ENCODE measurements at places on chromosomes 16 and 17.

- DNase-seq = no peak
Observed at GRCh38 chr17:61076621-61077031, 323.0 kb upstream of the TBX2 start.

- DNase-seq = peak; percentile 32
Observed at GRCh38 chr17:57747221-57748017, 2.3 kb upstream of the CCDC182 start.

DNA sequence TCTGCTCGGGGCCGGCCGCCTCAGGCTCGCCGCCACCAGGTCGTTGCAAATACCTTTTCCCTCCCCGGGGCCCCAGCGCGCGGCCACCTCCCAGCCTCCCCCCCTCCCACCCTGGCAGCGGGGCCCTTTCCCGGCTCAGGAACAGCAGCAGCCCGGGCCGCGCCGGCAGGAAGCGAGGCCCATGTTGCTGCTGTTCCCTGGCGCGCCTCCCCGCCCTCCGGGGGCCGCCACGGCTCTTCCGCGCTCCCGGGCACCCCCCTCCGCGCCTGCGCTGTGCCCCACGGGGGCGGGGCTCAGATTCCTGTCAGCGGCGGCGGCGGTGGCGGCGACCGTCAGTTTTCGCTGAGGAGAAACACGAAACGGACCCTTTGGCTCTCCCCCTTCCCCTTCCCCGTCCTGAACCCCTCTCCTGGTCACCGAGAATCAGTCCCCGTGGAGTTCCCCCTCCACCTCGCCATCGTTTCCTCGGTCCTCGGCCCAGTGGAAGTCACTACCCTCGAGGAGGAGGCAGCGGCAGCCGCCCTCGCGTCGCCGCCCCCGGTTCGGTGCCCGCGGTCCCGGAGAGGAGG, at the start of gene NFAT5:
NFAT5 (plus strand) TSS at position 296 of the 569 bp plus-strand sequence. CDS start 336 bp downstream, outside the sequence.
- peak; percentile 88 for DNase-seq

DNA sequence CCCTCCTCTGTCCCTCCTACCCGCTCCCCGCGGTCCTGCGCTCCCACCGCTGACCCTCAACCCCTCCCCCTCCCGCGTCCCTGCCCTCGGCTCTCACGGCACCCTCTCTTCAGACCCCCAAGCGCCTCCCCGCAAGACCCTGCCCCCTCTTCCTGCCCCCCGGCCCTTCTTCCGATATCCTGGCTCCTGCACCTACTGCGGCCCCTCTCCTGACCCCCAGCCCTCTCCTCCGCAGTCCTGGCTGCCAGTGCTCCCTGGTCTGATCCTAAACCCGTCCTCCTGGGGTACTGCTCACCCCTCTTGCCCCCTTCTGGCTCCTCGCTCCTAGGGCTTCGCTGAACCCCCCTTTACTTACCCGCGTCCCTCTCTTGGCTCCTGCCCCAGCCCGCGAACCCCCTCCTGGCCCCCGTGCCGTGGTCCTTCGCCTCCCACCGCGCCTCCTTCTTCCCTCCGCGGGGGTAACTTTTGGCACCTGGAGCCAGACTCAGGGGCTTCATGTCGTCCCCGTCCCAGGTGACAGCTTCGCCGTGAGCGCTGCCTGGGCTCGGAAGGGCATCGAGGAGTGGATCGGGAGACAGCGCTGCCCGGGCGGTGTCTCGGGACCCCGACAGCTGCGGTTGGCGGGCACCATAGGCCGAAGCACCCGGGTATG, 839 bp downstream of the NKD1 start:
- DNase-seq = no peak

DNA sequence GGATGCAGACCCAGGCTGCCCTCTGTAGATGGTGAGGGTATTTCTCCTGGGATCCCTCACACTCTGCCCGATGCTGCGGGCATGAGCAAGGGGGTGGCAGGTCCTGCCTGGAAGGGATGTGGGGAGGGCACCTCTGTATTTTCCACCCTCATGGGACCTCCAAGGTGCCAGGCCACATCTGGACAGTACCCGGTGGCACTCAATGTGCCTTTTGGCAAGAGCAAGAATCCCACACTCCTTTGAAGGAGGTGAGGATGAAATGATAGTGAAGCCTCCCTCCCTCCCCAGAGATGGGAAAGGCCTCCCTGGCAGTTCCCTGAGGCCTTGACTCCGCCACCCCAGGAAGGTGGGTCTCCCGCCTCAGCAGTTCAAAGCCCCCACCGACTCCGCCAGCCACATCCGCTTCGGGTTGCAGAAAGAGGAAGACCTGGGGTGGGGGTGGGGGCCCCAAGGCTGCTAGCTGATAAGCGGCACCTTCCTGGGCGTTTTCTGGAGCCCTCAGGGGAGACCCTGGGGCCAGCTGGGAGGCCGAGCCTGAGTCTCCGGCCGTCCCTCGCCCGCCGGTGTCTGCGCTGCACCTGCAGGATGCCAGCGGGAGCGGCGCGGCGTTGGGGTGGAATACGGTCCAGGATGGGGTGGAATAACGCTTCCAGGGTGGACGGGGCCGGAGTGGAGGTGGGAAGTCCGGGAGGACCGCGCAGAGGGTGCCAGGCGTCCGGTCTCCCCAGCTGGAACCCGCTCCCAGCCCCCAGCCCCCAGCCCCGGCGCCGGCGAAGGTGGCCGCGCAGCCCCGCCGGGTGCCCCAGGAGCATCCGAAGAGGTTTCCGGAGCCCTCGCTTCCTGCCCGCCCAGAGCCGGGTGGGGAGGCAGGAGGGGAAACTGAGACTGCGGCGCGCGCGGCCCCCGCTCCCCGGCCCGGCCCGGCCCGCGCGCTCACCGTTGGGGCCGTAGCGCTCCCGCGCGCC, 718 bp downstream of the ATP2A3 start:
- DNase-seq = peak; percentile 58

GRCh38 chr17:57498443-57498842, 242.1 kb downstream of the MSI2 start:
- no peak for DNase-seq

- no peak for DNase-seq
Observed at GRCh38 chr16:86343796-86344585, 166.3 kb upstream of the FOXF1 start.

DNA sequence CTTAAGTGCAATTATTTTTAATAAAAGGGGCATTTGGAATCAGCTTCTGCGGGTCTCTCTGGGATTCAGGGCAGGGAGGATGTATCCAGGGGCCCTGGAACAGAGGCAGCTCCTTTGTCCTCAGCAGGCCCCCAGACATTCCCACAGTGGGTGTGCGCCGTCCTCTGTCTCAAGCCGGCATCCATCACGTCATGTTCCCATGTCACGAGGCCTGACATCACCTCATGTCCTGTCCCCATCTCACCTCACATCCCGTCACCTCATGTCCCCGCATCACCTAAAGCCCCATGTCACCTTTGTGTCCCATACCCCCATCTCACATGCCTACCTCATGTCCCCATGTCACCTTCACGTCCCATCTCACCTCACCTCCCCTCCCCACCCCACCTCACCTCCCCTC, 18.5 kb downstream of the GAA start:
- no peak for DNase-seq

DNA sequence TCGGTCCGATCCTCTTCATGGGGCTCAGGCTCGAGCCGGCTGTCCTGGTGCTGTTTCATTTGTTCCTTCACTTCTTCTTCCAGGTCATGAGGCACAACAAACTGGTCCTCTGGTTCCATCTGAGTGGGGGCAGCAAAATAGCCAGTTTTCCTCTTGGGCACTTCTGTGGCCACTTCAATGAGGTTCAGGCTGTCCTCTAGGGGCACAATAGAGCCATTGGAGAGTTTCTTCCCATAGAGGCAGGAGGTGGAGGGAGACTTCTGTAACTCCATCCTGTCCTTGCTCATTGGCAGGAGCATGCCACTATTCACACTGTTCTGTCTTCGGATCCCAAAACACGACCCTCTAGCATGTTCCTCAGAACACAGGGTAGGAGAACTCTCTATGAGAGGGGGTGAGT, 22.9 kb downstream of the MARVELD3 start:
- DNase-seq = no peak

DNA sequence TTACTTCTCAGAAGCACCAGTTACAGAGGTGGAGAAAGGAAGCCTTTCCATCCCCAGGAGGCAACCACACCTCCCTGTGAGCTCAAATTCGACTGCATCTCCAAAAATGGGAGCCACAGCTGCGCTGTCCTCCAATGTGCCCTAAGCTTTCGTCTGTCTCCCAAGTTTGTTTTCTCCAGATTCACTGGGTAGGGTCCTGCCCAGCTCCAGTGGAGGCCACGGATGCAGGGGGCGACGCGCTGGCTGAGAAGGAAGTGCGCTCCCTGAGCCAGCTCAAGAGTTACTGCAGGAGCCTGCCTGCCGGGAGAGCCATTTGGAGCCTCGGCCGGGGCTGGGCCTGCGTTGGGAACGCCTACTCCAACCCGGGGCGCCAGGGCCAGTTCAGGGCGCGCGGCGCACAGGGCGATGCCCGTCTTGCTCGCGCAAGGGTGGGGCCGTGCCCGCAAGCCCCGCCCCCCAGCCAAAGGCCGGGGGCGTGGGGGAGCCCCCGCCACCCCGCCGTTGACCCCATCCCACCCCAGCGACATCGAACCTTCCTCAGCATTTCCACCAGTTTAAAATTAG, 19.5 kb downstream of the SIAH1 start:
- peak; percentile 74 for DNase-seq

GRCh38 chr16:1656808-1657617, 21.1 kb upstream of the JPT2 start:
- DNase-seq = no peak

DNA sequence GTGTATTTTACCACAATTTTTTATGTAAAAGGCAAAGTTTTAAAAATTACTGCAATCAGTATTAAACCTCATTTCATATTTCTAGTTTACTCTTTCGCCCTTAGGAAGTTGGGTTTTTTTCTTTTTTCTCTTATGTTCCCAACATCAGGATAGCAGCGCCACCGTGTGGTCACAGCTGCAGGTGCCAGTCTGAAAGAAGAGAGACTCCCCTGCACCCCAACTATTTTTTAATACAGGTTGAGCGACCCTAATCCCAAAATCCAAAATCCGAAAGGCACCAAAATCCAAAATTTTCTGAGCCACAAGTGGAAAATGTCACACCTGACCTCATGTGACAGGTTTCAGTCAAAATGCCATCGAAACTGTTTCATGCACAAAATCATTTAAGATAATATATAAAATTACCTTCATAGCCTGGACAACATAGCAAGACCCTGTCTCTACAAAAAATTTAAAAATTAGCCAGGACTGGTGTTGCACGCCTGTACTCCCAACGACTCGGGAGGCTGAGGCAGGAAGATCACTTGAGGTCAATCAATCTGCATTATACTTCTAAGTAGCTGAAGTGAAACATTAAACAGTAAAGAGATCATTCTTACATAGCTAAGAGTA, 21.8 kb upstream of the ASGR2 start:
- DNase-seq = peak; percentile 83

- no peak for DNase-seq
Observed at GRCh38 chr17:52145476-52145875, 13.0 kb downstream of the CA10 start.

DNA sequence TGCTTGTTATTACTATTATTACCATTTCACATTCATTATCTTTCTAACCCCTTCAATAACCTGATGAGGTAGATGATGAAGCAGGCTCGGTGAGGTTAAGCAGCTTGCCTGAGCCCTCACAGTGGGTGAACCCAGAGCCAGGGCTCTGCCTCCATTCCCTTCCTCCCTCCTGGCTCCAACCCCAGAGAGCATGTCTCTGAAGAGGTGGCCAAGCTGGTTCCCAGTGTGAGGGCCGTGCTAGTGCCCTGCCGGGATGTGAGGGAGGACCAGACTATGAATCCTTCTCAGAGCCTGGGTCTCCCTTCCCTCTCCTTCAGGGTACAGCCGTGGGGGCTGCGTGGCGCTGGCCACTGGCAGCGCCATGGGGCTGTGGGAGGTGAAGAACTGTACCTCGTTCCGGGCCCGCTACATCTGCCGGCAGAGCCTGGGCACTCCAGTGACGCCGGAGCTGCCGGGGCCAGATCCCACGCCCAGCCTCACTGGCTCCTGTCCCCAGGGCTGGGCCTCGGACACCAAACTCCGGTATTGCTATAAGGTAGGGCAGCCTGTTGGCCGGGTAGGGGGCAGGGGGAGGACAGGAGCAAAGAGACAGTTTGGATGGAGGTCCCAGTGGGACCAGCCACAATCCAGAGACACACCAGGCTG, 49.6 kb downstream of the MRC2 start:
- DNase-seq = no peak

DNA sequence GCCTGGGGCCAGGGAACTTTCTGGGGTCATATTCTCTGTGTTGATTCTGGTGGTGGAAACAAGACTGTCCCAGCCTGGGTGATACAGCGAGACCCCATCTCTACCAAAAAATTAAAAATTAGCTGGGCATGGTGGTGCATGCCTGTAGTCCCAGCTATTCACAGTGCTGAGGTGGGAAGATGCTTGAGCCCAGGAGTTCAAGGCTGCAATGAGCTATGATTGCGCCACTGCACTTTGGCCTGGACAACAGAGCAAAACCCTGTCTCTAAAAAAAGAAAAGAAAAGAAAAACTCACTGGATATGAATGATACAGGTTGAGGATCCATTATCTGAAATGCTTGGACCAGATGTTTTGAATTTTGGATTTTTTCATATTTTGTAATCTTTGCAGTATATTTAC, 13.6 kb downstream of the SCGB1C2 start:
- DNase-seq = no peak

DNA sequence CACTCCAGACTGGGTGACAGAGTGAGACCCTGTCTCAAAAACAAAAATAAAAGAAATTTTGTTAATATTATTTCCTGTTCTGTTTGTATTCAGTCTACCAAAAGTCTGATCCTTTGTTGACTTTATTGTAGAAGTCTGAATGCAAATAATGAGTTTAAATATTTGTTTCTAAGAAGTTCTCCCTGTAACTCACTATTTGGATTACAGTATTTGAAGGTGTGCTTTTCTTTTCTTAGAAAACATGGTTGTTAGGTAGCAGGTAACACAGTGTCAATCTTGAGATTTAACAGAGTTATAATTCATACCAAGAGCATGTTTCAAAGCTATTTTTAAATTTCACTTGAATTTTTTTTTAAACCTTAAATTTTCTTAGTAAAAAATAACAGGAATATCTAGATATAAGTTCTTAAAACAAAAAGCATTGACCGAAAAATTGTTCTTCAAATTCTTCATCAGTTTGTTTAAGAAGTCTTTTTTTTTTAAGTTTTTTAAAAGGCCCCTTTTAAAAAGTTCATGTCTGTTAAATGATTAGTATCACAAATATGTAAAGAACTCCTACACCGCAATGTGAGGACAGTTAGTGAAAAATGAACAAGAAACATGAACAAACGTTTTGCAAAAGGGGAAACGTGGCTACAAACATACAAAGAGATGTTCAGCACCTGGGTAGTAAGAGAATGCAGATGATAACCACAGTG, 35.0 kb downstream of the GAN start:
- DNase-seq = no peak

All from activated CD4-positive, alpha-beta T cell treated with anti-CD3 and anti-CD28 coated beads for 4 hours (primary cell).